ENCODE measurements at places on chromosomes 3 and 15. TPM values are rescaled to one million over a fixed set of nuclear protein-coding genes. Genes with fewer than 3 reads are reported as not detected.

The PRSS50 gene
- total RNA-seq, result not detected

The CCDC80 gene
- total RNA-seq, result 11.5 TPM

The CGGBP1 gene
- 52.7 TPM for total RNA-seq

The PLSCR5 gene
- not detected for total RNA-seq

The IQCF5 gene
- not detected for total RNA-seq

The SLC28A1 gene
- not detected for total RNA-seq
